ENCODE measurements at places on chromosomes 16 and 17. TPM values are rescaled to one million over a fixed set of nuclear protein-coding genes. Genes with fewer than 3 reads are reported as not detected.
A peak's percentile ranks its signal among the peaks of the same experiment; 100 is the strongest.

GRCh38 chr17:50168319-50168718, 2.5 kb downstream of the SGCA start:
- DNase-seq: no peak

GRCh38 chr17:29835435-29836351, 94.3 kb downstream of the SSH2 start:
- DNase-seq: no peak

DNA sequence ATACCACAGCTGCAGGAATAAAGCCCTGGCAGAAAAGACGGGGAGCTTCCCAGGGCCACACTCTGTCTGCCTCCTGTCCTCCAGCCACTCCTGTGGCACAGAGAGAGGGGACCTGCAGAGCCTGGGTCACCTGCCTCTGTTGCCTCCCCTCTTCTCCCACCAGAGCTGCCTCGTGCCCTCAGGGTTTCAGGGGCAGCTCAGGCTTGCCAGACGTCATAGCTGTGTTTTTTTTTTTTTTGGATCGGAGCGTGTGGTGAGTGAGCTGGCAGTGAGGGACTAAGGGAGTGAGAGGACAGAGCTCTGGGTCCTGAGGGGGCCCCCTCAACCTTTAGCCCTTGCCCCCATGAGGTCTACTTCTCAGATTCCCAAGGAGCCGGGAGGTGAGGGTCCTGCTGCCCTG, 2.1 kb downstream of the PIK3R6 start:
- no peak for DNase-seq

GRCh38 chr17:30812218-30813177, 12.0 kb downstream of the CRLF3 start:
- DNase-seq: peak; percentile 36

ATP2A1 gene
- total RNA-seq: 2.1 TPM

- DNase-seq: no peak
Measured at GRCh38 chr16:66507731-66508239, 42.1 kb downstream of the TK2 start.

HS3ST4 gene
- not detected for total RNA-seq

GRCh38 chr17:75846692-75847613, 2.7 kb upstream of the UNC13D start:
- no peak for DNase-seq

TBC1D3C gene
- not detected for total RNA-seq

DNA sequence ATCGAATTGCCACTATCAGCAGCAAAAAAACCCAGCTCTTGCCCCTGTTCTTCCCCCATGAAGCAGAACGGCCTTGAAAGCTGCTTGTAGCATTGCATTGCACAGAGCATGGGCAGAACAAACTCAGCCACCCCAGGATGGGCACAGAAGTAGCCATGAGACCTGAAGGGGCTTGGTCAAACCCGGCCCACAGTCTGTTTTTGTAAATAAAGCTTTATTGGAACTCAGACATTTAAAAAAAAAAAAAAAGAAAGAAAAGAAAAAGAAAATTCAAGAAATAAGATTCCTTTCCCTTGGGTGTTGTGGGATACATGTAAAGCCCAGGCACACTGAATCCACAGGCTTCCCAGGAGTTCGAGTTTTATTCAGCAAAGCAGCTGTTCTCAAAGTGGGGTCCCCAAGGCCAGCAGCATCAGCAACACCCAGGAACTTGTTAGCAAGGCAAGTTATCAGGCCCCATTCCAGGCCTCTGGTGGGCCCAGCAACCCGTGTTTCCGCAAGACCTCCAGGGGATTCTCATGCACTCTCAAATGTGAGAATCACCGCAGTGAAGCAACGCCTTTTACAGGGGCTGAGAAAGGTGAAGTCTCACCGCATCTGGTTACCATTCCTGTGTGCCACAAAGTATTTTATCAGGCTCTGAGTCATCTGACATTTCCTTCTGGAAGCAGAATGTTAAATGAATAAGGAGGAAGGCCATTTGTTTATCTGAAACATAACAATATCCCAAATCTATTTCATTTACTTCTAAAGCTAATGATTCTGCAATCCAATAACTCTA, 108.2 kb downstream of the SLC39A11 start:
- DNase-seq: no peak

DNA sequence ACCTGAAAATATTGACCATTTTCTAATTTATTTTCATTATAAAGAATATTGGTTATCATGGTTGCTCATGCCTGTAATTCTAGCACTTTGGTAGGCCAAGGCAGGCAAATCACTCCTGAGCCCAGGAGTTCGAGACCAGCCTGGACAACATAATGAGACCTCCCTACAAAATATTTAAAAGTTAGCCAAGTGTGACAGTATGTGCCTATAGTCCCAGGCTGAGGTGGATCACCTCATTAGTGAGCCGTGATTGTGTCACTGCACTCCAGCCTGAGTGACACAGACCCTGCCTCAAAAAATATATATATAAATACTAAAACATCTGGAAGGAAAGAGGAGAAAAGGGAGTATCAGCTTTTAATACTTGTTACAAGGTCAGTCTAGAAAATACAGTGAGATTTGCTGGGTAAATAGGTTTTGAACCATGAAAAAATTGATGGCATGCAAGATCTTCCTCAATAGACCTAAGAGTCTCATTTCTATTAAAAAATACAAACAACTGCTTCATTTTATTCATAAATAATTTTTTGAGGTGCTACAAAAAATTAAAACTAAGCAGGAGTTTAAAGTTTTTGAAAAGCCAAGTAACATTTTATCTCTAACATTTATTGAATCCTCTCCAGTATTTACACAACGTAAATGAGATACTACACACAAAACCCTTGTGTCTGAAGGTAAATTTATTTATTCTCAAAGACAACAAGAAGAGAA, 47.7 kb downstream of the TUBD1 start:
- DNase-seq: no peak

Data from activated CD8-positive, alpha-beta T cell treated with anti-CD3 and anti-CD28 coated beads for 36 hours (primary cell).